ENCODE measurements at places on chromosomes 5 and 9. TPM values are rescaled to one million over a fixed set of nuclear protein-coding genes. Genes with fewer than 3 reads are reported as not detected.

SMARCA2 gene
- total RNA-seq = 99.0 TPM

LRRC19 gene
- total RNA-seq = not detected

ADAMTS16 gene
- not detected for total RNA-seq

GABBR2 gene
- not detected for total RNA-seq

SLC6A18 gene
- total RNA-seq = not detected

DNA sequence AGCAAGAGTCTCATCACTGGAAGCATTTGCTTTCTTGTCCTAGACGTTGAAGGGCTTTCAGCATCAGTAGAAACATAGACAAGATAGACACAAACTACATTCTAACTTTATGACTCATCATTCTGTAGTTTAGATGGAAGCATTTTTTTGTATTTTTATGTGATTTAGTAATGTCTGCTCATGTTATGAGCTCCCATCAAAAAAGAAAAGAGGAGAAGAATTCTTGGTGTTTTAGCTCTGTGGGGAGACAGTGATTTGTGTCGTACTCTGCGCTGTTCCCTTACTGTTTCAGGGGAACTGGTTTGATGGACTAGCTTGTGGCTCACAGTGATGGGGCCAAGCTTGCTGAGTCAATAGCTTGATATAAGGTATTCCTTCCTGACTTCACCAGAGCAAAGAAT is 159.2 kb upstream of the WWC1 start:
- no peak for DNase-seq

- no peak for DNase-seq
Measured at GRCh38 chr9:131237291-131237690, 39.0 kb downstream of the FAM78A start.

DNA sequence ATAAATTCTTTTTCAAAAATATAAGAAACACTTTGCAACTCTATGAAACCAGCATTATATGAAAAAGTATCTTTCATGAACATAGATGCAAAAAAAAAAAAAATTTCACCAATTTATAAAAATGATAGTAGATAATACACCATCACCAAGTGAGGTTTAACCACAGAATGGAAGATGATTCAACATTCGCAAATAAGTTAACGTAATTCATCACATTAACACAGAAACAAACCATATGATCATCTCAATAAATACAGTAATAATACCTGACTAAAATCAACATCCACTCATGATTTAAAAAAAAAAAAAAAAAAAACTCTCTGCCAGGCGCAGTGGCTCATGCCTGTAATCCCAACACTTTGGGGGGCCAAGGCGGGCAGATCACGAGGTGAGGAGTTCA is 6.3 kb downstream of the PJA2 start:
- no peak for DNase-seq
